ENCODE measurements at places on chromosomes 5 and 9.

GRCh38 chr5:140302786-140303639 is at the start of gene PFDN1:
PFDN1 (minus strand) TSS chr5:140303101; CDS start chr5:140303073, 28 bp downstream.
- peak; percentile 88 for DNase-seq

DNA sequence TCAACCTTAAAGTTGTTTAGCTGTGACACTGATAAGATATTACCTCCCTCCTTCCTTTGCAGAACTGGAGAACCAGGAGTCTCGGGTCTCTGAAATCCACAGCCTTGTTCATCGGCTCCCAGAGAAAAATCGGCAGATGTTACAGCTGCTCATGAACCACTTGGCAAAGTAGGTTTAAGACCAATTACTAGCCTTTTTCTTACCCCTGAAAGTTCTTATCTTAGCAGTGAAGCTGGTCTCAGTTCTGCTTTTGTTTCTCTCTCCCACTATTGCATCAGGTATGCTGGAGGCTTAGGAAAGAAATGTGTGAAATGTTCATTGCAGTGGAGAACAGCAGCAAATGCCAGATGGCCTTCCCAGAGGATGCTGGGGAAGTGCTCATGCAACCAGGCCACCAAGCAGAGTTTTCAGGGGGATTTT is 287.4 kb downstream of the ARHGAP26 start:
- no peak for DNase-seq

GRCh38 chr9:112179816-112180215 is 4.7 kb upstream of the SUSD1 start:
- no peak for DNase-seq

DNA sequence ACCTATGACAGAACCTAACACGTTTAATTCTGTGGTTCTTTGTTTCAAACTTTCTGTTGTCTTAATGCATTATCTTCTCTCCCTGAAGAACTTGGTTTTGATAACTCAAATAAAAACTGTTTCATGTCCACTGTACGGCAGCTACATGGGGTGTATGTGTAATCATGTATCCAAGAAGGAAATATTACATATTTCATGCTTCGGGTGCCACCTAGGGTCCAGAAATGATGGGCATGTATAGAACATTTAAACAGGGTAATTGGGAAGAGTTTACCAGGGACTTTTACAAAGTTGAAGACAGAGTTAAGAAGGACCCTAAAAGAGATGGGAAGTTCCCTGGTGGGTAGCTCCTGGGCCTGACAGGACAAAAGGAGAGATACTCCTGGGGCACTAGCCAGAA is 291.3 kb downstream of the FBXL7 start:
- no peak for DNase-seq

- DNase-seq = no peak
Measured at GRCh38 chr5:76305269-76305668, 97.8 kb upstream of the IQGAP2 start.

DNA sequence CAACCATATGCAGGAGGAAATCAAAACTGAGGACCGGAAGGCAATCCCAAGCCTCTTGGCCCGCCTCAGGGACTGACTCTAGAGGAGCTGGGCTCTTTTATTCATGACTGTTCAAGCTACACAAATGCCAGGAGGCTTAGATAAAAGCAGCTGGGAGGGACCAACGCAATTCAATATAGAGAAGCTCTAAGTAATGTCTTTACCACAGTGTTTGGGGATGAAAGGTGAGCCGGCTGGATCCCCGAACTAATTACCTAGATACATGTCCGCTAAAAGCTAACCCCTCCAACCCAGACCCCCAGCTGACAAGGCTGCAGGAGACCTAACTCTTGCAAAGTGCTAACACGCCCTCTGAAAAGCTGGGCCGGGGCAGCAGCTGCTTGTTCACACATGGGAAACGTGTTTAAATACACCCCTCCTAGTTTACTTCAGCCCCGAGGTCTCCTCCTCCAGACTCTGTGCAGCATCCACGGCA is 67.5 kb downstream of the TLE1 start:
- DNase-seq = no peak

- peak; percentile 89 for DNase-seq
Measured at GRCh38 chr9:89664896-89665329, 60.1 kb downstream of the GADD45G start.

DNA sequence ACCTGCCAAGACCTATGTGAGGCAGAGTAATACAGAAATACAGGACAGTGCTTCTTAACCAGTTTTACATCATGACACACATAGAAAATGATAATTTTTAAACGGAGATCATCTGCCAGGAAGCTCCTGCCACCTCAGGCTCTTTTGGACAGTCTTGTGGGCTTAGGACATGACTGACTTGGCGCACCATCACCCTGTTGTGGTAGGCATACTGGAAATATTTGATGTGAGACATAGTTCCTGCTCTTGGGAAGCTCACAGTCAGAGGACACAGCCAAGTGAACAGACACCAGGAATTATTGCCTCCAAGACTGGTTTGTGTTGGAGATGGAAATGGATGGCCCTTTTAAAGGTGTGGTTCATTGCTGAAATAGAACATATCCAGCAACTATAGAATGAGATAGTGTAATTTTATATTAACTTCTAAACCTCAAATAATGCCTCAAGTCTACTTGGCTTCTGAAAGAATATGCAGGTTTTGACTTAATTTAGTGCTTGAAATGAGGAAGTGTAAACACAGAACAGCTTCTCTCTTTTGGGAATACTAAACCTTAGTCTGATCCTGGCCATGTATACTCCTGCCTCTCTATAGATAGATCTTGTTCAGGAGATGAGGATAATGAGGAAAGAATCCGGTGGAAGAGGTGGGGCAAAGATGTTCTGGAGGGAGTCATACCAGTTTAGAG is 19.7 kb downstream of the CPEB4 start:
- DNase-seq = peak; percentile 72

DNA sequence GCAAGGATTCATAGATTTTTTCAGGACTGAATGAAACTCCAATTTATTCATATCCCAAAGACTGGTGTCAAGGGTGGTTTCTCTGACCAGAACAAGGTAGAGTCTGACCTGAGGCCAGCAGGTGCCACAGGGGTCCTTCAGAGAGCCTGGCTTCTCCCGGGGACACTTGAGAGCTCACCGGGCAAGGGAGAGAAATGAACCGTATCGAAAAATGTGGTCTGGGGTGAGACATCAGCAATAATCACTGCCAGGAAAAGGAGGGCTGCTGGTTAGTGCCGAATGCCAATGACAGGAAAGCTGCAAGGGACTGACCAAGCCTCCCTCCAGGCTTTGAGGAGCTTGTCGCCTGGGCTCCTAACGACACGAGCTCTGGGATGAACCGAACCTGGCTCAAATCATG is 142.7 kb downstream of the TTLL11 start:
- no peak for DNase-seq

DNA sequence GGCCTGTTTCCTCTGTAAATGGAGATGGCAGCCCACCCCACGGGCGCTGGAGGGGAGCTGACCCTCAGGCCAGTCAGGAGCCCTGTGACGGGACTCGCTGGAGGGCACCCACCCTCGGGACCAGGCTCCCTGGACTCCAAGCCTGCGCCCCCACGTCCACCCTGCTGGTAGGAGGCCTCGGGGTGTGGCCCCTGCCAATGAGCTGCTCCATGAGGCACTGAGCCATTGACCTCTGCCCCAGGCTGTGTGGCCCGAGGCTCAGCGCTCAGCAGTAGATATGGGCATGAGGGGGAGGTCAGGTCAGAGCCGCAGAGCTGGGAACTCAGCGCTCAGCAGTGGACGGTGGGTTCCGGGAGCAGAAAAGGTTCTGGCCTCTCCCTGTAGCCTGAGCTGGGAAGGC is 52.3 kb upstream of the EGFL7 start:
- no peak for DNase-seq

- peak; percentile 74 for DNase-seq
Measured at GRCh38 chr5:170225326-170226128, 7.3 kb upstream of the C5orf58 start.

DNA sequence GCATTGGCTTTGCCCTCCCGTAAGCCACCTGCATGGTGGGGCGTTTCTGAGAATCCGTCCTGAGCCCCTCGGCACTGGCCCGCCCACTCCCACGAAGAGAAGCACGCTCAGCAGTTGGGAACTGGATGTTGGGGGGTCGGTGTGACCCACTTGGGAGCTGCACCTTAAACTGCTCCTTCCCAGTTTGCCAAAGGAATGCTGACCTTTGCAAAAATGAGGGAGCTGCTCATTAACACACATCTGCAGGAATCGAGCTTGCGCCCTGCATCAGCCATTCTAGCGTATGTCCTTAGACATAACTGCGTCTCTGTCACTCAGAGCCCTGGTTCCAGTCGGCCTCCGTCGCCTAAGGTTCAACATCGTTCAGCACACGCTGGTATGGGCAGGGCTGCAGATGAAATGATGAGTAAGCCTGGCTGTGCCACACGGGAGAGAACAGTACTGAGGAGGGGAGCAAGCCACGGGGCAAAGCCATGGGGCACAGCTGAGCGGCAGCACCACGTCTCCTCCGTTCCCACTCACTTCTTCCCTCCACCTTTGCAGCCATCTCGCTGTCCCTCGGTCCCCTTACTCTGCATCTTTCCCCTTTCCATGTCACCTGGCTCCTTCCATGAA is 28.8 kb upstream of the NCS1 start:
- DNase-seq = no peak

GRCh38 chr5:135185481-135186065 is 151.5 kb upstream of the PITX1 start:
- peak; percentile 77 for DNase-seq

- DNase-seq = no peak
Measured at GRCh38 chr5:146877783-146878475, 628 bp downstream of the PPP2R2B start.

DNA sequence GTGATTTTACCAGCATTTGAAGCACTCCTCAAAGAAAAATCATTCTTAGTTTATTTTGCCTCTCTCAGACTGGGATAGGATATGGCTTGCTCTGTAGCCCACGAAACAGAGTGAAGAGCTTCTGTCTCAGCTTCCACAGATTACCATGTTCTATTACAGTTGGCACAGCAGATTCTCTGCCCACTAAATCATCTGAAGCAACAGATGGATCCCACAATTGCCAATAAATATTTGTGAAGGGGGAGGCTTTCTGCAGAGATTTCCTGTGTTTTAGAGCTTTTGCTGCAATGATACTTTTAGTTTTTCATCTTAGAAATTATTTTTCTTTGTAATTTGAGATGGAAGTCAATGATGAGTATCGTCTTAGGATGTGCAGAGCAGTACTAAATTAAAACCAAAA is 12.3 kb upstream of the MAP3K1 start:
- no peak for DNase-seq

DNA sequence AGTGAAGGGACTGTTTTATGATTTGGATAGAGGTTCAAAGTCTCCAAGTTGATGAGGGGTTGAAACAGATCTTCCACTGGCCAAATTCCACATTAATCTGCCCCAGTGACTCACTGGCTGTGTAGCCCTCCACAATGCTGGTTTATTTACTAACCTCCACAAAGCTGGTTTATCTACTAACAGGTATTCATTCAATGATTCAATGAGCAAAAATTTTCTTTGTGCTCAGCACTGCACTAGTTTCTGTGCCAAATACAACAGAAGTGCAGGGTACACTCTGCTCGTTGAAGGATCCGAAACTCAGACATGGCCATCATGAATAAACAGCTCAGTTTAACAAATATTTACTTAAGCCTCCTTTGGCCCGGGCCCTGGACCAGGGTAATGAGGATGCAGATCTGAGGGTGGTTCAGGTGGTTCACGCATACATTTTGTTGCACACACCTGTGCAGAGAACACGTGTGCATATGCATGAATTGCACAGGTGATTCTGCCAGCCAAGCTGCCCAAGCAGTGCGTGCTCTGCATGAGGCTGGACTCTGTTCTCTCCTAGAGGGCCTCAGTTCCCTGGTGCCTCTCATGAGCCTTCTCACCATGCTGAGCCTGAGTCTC is 71.0 kb downstream of the SH3PXD2B start:
- no peak for DNase-seq

DNA sequence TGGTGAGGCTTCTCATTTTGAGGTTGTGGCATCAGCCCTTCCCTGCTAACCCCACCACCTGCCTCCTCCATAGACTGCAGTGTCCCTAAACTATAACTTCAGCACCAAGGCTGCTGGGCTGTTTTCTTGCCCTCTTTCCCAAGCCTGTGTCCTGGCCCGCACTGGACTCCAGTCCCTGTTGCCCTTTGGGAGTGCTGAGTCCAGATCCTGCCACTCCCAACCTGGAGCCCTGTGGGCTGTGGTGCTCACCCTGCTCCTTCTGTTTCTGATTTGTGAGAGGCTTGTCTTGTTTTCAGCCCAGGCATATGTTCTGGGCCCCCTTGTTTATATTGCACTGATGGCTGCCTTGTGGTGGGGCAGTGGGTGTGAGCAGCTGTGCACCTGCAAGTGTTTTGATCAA is 39.7 kb upstream of the RNU6ATAC start:
- no peak for DNase-seq

DNA sequence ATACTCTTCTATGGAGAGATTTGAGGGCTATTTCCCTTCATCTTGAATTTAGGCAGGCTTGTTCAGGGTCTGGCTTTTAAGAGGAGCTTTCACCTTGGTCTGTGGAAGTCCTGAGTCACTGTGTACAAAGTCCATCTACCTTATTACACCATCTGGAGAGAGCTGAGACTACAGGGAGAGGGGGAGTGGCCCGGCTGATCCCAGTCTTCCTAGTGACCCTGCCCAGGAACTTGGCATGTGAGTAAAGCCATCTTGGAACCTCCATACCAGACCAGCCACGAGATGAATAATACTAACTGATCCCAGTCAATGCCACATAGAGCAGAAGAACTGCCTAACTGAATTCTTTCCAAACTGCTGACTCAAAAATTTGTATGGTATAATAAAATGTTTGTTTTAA is 8.4 kb upstream of the IL6ST start:
- no peak for DNase-seq

GRCh38 chr5:174645677-174646076 is 78.7 kb upstream of the MSX2 start:
- DNase-seq = no peak

DNA sequence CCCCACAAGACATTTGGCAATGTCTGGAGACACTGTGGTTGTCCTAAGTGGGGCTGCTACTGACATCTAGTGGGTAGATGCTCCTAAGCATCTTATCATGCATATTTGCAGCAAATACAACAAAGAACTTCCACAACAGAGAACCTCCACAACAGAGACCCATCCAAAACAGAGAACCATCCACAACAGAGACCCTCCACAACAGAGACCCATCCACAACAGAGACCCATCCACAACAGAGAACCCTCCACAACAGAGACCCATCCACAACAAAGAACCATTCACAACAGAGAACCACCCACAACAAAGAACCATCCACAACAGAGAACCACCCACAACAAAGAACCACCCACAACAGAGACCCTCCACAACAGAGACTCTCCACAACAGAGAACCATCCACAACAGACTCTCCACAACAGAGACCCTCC is 32.8 kb downstream of the ARPC5L start:
- DNase-seq = no peak

DNA sequence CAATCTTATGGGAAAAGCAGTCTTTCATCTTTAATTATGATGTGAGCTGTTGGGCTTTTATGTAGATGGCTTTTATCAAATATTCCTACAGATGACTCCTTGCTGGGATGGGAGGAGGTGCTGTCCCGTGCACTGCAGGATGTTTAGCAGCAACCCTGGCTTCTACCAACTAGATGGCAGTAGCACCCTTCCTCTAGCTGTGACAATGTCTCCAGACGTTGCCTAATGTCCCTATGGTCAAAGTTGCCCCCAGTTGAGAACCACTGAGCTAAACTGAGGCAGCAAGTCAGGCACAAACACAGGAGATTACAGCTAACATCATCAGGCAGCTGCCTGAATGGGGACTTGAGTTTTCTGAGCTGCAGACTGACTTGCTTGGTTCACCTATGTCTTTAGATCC is 401.9 kb upstream of the PDE4D start:
- no peak for DNase-seq

- no peak for DNase-seq
Measured at GRCh38 chr9:130030651-130031127, 12.3 kb downstream of the FNBP1 start.

GRCh38 chr5:116553366-116553765 is 21.3 kb downstream of the SEMA6A start:
- no peak for DNase-seq

GRCh38 chr9:136552117-136552703 is 6.4 kb upstream of the NOTCH1 start:
- DNase-seq = peak; percentile 47
